ENCODE measurements at places on chromosomes 7 and 10. TPM values are rescaled to one million over a fixed set of nuclear protein-coding genes. Genes with fewer than 3 reads are reported as not detected.

LIPN gene
- 0.44 TPM for total RNA-seq

PSTK gene
- 9.5 TPM for total RNA-seq

GJD4 gene
- total RNA-seq: not detected

DNAH11 gene
- total RNA-seq: not detected

ADIRF gene
- not detected for total RNA-seq

SPDYE1 gene
- total RNA-seq: not detected

ECHDC3 gene
- total RNA-seq: 0.47 TPM

CASTOR2 gene
- total RNA-seq: 9.8 TPM

FAS gene
- 169 TPM for total RNA-seq

RAPGEF5 gene
- not detected for total RNA-seq

SP8 gene
- not detected for total RNA-seq

NXPH1 gene
- not detected for total RNA-seq

CYP3A4 gene
- total RNA-seq: not detected

DNAJC12 gene
- not detected for total RNA-seq

WIPF3 gene
- total RNA-seq: not detected

ST7 gene
- total RNA-seq: 9.9 TPM

CYP2C19 gene
- total RNA-seq: not detected

ZEB1 gene
- total RNA-seq: 150 TPM

SSMEM1 gene
- total RNA-seq: not detected

CALML3 gene
- not detected for total RNA-seq

SERPINE1 gene
- 0.39 TPM for total RNA-seq

ZNF727 gene
- total RNA-seq: not detected

SPAM1 gene
- total RNA-seq: not detected

CACUL1 gene
- total RNA-seq: 24.6 TPM

CPA1 gene
- total RNA-seq: not detected

MRLN gene
- not detected for total RNA-seq

AGAP3 gene
- 24.7 TPM for total RNA-seq

CDC14C gene
- total RNA-seq: not detected

TMEM176A gene
- total RNA-seq: not detected

ABCB4 gene
- total RNA-seq: not detected

FAM204A gene
- total RNA-seq: 62.0 TPM

FKBP9 gene
- total RNA-seq: not detected

CYP3A7 gene
- total RNA-seq: not detected

GRID2IP gene
- 0.15 TPM for total RNA-seq

MPP7 gene
- 14.3 TPM for total RNA-seq

NAT16 gene
- not detected for total RNA-seq

RSPH10B gene
- total RNA-seq: not detected

SOSTDC1 gene
- total RNA-seq: not detected

ZDHHC4 gene
- total RNA-seq: 20.4 TPM

STOX1 gene
- total RNA-seq: 0.30 TPM

OR2A5 gene
- total RNA-seq: not detected

HMX3 gene
- total RNA-seq: not detected

PPP1R17 gene
- not detected for total RNA-seq

Data from CD4-positive, CD25-positive, alpha-beta regulatory T cell (primary cell).